Stimulated activated CD8-positive, alpha-beta memory T cell treated with anti-CD3 and anti-CD28 coated beads, Interleukin-4, amount 100 ng/mL, for 24 hours (primary cell): ENCODE measurements at places on chromosomes 3 and 15.

GRCh38 chr15:71647487-71647808 is 162.9 kb upstream of the NR2E3 start:
- DNase-seq = no peak

DNA sequence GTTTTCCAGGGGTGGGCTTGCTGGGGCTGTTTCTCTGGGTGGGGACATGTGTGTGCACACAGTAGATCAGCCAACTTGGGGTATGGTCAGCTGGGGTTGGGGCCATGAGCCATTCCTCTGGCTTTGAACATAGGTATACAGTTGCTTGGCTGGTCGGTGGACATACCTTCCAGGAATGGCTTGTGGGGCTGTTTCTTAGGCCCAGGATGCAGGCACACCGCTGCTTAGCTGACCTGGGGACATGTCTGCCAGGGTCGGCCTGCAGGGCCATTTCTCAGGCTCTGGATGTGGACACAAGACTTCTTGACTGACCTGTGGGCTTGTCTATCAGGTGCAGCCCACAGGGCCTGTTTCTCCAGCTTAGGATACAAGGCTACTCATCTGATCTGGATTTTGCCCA is 130.6 kb downstream of the DOCK3 start:
- no peak for DNase-seq

GRCh38 chr3:167350245-167350862 is 29.7 kb downstream of the ZBBX start:
- no peak for DNase-seq

DNA sequence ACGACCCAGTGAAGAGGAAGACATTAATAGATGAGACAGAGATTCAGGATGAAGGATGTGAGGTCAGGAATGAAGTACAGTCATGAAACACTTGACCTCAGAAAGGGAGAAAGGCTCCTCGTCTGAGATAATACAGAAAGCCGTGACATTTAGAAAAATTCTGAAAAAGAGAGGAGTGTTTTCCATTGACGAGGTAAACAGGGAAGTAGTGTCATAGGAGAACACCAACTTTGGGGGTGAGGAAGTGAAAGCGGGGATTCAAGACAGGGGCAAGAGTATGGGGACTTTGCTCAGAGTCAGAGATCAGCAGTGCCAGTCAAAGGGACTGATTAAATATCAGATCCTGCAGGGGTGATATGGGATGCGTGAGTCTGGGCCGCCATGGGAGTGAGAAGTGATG is 160.9 kb downstream of the PLCL2 start:
- no peak for DNase-seq

DNA sequence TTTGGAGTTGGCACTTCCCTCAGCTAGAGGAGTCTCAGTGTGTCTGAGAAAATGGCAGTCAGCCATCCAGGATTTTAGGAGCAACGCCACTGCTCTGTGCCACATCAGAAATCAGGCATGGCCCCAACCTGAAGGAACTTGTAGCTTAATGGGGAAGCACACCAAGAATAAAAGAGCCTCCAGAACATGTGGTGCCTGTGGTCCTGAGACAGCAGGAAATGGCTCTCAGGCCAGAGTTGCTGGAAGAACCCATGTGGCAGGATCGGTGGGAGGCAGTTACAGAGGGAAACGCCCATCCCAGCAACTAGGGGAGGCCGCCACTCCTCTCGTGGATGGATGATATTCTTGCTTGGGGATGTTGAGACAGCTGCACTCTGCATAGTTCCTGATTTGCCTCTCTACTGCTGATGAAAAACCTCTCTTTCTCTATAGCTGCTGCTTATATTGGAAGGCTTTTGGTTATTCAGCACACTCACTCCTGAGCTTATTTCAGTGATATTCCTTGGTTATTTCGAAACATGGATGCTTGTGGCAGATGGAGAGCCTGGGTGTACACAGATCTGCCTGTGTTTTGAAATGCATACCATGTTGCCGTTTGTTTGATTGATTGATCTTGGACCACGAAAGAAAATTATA is 52.4 kb downstream of the KLHL25 start:
- DNase-seq = no peak

GRCh38 chr3:120145542-120146285 is 51.5 kb upstream of the GSK3B start:
- DNase-seq = no peak

- DNase-seq = no peak
These were observed 13.7 kb downstream of the SHF start for GRCh38 chr15:45174069-45174468.

DNA sequence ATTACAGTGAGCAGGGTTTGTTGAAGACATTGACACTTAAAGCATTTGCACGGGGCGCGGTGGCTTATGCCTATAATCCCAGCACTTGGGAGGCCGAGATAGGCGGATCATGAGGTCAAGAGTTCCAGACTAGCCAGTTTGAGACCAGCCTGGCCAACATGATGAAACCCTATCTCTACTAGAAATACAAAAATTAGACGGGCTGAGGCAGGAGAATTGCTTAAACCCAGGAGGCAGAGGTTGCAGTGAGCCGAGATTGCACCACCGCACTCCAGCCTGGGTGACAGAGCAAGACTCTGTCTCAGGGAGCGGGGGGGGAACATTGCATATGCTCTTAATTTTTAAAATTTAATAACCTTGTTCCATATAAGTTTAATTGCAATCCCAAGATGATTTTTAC is 11.9 kb downstream of the STT3B start:
- no peak for DNase-seq

- DNase-seq = no peak
These were observed 35.8 kb downstream of the ST8SIA2 start for GRCh38 chr15:92429378-92430068.

- no peak for DNase-seq
These were observed 297.8 kb downstream of the SATB1 start for GRCh38 chr3:18127174-18127858.

GRCh38 chr15:96343113-96344059 is 12.9 kb downstream of the NR2F2 start:
- no peak for DNase-seq

DNA sequence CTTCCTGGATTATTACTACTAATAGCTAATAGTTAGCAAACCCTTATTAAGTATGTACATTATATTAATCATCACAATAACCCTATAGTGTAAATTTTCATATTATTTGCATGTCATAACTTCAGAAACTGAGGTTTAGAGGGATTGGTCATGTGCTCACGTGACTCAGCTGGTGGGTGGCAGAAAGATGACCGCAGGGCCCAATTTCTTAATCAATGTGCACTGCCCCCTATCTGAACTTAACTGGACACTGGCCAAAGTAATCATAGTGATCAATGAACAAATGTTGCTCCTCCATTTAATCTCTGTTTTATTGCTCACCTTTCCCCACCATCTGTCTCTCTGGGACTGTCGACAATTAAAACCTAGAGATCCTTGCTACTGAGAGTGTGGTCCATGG is 52.2 kb downstream of the PLD1 start:
- no peak for DNase-seq

DNA sequence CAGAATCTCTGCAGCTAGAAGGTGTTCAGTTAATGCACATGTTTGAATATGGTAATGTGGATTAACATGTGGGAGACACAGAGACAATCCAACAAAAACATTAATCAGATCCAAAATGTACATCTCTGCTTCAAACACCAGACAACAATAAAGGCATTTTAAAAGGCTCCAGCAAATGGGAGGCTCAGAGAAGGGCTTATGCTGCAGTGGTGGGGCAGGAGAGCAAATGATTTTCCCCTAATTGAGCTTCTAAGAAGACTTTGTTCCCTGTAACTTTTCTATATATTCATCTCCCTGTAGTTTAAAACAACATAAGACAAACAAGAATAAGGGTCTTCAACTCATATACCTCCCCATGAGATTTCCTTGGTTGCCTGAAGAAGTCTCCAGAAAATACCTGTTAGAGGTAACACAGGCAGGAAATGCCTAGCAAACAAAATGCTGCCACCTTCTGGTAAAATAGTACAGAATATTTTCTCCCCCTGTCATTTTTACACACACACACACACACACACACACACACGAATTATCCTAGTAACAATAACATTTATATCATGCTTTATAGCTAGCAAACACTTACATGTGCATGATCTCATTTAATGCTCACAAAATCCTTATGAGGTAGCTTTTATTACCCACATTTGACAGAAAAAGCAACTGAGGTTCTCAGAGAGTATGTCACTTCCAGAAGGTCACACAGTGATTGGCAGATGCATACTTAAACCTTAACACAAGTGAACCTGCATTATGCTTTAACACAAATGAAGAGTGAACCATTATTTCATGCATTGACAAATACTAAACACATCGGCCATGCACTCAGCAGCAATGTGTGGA is 123.4 kb upstream of the MB21D2 start:
- DNase-seq = no peak

GRCh38 chr3:154228561-154229216 is 95.6 kb downstream of the DHX36 start:
- DNase-seq = no peak

DNA sequence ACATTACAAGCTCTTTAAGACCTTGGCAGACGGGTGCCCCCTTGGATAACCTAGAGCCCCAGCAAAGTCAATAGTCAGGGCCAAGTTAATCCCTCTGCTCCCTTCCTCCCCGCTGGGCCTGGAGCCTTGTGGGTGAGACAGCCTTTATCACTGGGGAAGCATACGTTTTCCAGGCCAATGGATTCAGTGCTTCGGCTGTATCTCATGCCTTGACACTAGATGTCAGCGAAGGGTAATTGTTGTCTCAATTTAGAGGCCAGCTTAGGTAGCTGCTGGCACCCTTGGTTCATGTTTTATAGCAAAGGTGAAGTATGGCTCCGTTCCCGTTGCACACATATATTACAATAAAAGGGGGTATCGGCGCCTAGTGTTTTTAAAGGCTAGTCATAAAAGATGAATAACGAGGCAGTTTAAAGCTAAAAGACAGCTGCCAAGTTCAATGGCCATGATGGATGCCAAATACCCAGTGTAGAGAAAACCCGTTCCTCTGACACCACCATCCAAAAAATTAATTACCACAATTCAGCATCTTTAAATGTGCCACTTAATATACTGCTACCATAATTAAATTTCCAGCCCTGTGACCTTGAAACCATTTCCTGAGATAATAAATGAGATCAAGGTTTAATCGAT is 52.3 kb upstream of the BNIP2 start:
- no peak for DNase-seq

DNA sequence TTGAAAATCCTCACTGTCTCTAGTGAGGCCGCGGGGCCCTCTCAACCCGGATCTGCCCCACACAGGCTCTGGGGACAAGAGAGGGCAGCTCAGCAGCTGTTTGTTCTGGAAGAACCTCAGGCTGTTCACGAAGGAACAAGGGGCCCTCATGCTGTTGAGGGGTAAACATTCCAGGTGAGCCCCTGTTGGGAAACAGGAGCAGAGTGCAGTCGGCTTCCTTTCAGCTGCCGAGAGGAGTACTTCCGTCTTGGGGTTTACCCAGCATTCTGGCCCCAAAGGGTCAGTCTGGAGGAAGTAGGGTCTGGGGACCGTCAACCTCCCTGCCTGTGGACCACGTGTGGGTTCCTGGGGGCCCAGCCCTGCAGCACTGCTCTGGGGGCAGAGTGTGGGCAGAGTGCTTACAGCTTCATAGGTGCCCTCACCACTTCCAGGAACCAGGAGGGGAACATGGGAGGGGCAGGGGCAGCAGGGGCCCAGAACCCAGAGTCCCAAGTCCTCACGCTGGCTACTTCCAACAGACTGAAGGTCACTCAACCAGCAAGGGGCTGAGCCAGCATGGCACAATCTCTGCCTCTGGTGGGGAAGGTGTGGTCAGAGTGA is 49.2 kb upstream of the CTSH start:
- no peak for DNase-seq

- DNase-seq = no peak
These were observed 98.8 kb downstream of the SPRED1 start for GRCh38 chr15:38351466-38351865.

DNA sequence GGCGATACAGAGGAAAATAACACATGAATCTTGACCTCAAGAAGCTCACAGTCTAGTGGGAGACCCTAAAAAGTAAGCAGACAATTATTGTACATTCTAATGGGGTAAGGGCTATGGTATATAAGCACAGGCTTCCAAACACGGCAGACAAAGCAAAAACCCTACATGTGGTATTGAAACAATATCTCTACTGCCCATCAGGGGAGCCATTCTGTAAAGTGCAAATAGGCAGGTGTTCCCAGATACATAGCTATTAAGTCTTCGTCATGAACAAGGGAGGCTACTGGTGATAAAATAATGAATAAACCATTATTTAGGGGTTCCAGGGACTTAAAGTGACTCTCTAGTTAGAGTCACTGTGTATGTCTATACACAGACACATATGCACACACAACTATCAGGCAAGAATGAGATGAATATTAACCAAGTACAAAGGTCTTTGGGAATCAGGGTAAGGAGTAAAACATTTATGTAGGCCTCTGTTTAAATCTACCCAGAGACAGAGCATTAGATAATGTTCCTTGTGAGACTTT is 38.7 kb upstream of the ASB14 start:
- no peak for DNase-seq

- no peak for DNase-seq
These were observed 54.2 kb downstream of the DTWD1 start for GRCh38 chr15:49675041-49675440.

DNA sequence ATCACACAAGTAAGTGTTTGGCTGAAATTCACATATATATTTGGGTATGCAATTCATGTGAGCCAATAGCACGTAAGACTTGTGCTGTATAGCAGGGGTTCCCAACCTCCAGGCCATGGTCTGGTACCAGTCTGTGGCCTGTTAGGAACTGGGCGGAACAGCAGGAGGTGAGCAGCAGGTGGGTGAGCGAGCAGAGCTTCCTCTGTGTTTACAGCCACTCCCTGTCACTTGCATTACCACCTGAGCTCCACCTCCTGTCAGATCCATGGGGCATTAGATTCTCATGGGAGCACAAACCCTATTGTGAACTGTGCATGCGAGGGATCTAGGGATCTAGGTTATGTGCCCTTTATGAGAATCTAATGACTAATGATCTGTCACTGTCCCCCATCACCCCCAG is 59.7 kb downstream of the MAP3K13 start:
- DNase-seq = no peak

GRCh38 chr3:98809557-98809956 is 46.4 kb downstream of the ST3GAL6 start:
- DNase-seq = no peak
